ENCODE measurements at places on chromosomes 1 and 21.

DNA sequence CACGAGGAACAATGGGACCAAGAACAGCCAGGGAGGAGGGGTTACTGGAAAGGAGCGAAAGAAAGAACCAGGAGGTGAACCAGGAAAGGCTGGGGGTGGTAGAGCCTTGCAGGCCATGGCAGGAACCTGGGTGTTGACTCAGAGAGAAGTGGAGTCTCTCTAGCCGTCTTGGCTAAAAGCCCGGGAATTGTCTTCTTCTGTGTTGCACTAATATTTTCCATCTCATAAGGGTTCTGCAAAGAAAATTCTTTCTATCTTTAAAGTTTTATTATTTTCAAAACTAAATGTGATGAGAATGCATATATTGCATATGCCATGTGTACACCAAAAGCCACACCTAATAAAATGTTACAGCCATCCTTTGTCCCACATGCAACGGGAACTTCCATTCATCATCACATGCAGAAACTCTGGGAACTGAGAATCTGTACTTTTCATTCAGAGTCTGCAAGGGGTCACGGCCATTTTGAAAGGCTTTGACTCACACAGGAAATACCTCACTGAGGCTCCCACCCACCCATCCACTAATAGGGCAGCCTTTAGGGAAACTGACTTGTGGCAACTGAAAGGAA is 38.0 kb downstream of the ERG start:
- no peak for DNase-seq

DNA sequence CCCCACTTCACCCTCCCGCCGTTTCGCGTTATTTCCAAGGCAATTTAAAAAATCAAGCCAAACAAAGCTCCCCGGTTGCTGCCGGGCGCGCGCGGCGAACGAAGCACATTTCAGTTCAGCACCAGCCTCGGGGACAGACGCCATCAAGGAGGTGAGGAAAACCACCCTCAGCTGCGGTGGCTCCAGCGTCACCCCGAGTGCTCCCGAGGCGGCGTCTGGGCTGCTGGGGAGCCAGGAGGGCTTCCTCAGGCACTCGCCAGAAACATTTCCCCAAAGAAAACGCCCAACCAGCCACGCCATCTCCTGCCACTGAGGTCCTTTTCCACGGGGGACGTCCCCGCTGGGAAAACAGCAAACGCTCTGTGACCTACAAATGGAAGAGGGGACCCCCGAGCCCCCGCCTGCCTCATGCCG is 623 bp downstream of the GNG4 start:
- DNase-seq, result peak; percentile 53

- DNase-seq, result no peak
Observed at GRCh38 chr1:181010789-181011188, 11.9 kb downstream of the STX6 start.

DNA sequence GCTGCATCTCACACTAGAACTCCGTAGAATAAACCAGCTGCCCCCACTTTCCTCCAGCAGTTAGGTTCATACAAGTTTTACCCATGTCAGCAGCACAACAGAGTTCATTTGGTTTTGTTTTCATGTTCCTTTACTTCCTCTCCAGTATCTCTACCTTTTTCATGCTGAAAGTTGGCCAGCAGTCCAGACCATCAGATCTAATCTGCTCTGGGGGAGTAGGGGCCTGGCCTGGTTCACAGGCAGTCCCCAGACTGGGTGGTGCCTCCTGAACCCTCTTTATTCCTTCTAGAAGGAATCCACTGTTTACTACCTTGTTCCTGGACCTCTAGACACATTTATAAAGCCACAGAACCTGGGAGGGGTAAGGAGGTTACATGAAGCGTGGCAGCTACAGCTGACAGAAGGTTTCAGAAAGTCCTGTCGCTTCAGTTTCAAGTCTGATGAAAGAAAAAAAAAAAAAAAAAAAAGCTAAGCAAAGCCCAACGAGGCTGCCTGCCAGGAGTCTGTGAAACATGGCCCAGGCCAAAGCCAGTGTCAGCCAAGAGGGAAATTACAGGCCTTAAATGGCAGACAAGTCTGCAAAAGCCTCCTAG is 184.6 kb upstream of the JUN start:
- DNase-seq, result peak; percentile 39

- no peak for DNase-seq
Observed at GRCh38 chr1:210669951-210670350, 341.2 kb downstream of the HHAT start.

- DNase-seq, result peak; percentile 23
Observed at GRCh38 chr1:8879922-8880676, 1.6 kb upstream of the ENO1 start.

DNA sequence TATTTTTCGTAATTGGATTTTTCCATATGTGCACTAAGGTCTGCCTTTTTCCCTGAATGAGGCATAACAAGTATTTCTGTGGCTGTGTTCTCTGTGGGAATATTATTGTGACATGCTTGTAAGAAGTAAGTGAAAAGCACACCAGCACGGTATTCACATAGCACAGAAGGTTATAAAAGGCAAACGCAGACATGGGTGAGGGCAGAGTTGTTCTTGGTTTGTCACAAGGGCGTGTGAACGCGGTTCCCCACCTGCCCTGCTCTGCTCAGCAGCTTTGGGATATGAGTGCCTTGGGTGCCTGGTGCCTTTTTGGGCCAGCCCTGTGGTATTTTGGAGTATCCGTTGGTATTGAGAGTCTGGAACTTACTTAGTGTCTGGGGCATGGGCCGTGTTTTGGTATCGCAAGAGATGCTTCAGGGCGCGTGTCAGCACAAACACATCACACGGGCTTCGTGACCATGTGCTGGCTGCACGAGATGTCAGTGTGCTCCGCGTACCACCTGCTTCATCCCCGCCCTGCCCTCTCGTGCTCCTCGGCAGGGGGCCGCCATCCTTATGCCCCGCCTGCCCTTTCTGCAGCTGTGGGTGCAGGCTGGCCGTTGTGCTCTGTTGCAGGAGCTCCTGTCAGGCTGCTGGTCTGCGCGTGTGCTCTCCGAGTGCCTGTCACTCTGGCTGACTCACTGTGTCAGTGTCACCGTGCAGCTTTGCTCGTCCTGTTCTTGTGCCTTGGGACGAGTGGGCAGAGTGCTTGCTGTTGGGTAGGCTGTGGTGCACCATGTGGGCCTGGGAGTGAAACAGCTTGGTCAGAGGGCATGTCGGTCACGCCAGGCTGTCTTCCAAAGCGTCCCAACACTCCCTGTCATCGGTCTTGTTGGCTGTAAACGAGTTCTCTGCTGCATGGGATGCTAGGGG is 15.0 kb downstream of the SKI start:
- DNase-seq, result no peak

DNA sequence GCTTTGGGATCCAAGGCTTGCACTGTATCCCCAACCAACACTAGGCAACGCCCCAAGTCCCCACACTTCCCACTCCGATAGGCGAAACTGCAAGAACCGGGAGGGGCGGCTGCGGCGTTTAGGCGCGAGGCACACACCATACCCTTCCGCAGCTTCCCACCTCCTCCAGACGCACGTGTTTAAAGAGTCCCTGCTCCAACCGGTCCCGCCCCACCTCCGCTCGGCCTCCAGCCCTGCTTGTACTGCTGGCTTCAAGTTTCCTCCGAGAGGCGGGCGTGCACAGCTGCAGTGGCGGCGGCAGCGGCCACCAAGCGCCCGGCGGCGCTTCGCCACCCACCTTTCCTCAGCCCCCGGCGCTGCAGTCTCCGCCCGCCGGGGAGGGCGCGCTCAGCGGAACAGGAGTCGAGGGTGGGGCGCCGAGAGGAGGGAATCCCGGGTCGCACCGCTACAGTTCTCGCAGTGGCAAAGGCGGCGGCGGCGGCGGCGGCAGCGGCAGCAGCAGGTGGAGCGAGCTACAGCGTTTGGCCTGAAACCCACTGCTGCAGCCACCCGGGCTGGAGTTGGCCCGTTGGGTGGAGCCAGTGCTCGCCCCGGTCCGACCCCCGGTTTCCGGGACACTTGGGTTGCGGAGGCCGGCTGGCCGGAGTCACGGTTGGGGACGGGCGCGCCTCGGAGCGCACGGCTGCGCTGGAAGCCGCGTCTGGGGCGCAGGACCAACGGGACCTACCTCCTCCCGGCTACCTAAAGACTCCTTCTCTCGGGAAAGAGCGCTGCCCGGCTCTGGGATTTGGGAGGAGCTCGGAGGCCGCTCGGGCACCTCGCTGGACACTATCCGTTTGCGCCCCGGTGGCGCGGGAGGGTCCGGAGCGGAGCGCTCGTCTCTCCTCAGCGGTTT is at the start of gene CNIH3:
Gene CNIH3 (plus strand): TSS at position 457 of the 895 bp plus-strand sequence. CDS start 858 bp downstream, outside the sequence.
- DNase-seq, result no peak

DNA sequence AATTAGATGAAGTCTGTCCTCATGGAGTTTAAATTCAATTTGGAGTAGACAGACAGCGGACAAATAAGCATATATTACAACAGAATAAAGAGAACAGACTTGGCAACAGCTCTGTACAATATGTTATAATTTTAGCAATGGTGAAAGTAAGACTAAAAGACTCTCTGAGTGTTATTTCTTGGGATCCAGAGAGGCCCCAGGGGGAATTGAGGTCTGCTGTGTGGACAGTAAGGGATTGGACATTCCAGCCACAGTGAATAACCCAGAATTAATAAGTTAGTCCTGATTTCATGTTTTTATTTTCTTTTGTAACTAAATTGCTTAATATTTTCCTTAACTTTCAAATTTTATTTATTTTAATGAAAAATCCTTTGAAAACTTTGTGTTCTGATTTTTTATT is 101.7 kb downstream of the PATJ start:
- DNase-seq, result no peak

DNA sequence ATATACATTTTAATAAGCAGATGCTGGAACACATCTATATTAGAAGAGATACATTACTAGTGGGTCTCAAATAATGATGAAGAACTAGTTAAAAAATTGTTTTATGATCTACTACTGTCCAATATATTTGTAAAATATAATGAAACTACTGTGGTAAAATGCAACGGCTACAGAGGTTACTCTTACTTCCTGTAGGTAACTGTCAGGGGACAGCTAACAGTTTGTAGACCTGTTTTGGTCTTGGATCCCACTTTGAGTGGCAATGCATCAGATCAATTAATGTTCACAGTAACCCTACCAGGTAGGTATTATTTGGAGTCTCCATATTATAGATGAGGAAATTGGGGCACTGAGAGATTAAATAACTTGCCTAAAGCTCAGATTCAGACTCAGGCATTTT is 26.7 kb upstream of the MYSM1 start:
- no peak for DNase-seq

DNA sequence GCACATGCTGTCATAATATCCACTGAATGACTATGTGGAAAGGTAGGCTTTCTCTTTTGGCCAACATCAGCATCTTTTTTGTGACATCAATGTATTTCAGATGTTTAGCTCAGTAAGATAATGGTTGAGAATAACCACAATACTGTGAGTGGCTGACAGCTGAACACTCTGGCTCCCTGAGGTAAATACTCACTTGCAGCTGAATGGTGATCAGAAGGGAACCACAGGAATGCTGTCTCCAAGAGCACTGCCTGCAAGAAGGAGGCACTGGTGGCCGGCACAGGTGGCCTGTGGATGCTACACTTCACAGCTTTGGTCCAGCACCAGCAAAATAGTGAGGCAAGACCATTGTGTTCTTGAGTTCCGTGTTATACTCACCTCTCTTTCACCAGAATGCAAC is 118.7 kb upstream of the PPM1J start:
- no peak for DNase-seq

DNA sequence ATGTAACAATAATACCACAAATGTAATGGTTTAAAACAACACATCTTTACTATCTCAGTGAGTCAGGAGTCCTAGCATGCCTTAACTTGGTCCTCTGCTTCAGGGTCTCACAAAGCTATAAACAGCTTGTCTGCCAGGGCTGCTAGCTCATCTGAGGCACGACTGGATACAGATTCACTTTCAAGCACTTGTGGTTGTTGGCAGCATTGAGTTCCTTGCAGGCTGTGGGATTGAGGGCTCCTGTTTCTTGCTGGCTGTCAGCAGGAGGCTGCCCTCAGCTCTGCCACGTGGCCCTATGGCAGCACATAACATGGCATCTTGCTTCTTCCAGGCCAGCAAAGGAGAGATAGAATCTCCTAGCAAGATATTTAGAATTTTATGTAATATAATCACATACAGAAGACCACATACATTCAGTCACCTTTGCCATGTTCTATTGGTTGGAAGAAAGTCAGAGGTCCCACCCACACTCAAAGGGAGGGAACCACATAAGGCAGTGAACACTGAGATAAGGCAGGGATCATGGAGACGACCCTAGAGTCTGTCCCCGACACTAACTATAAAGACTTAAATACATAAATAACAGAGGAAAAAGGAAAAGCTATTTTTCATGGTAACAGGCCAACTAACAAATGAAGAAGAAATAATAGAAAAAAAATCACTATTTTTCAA is 18.9 kb upstream of the IPP start:
- no peak for DNase-seq

GRCh38 chr1:225770561-225771248 is 6.9 kb upstream of the SRP9 start:
- DNase-seq, result no peak

GRCh38 chr1:173330149-173330951 is 123.2 kb upstream of the TNFSF4 start:
- DNase-seq, result no peak

- no peak for DNase-seq
Observed at GRCh38 chr1:98028800-98029199, 108.0 kb upstream of the DPYD start.

DNA sequence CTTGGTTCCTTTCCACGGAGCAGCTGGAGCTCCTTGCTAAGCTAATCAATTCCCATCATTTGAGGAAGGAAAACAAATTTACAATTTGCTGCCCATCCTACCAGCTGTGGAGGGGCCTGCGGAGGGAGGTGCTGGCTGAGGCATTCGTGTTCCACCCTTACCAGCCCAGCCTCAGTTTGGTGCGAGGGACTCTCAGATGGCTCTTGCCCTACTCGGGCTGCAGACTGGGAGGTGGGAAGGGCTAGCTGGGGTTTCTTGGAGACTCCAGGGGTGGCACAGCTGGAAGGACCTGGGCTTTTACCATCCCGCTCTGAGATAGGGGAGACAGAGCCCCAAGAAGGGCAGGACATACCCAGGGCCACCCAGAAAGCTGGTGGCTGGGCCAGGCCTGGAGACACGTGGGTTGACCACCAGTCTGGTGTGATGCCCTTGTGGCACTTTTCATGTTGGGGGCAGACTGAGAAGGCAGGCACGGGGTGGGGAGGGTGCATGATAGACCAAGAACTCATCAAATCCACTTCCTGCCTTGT is 17.7 kb downstream of the DISP3 start:
- DNase-seq, result no peak

GRCh38 chr1:4916610-4917009 is 262.2 kb downstream of the AJAP1 start:
- DNase-seq, result no peak

DNA sequence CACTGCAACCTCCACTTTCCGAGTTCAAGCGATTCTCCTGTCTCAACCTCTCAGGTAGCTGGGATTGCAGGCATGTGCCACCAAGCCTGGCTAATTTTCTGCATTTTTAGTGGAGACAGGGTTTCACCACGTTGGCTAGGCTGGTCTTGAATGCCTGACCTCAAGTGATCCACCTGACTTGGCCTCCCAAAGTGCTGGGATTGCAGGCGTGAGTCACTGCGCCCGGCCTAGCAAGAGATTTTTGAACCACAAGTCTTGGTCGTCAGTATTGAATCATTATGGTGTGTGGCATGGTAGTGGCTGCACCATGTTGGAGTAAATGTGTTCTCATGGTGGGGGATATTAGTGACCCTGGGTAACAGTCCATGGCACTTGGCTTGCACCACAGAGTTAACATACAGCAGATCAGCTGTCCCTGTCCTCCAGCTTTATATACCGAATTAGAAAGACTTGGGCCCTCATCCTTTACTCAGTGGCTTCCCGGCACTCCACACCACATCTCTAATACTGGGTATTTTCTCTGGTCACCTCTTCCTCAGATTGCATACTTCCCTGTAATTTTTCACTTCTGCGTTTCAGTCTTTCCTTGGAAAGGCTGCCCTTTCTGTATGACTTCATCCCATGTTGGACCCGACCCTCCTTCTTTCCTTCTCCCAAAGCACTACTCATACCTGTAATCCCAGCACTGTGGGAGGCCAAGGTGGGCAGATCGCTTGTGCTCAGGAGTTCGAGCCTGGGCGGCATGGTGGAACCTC is 25.1 kb downstream of the AK4 start:
- no peak for DNase-seq
